ENCODE measurements at places on chromosomes 4 and X. TPM values are rescaled to one million over a fixed set of nuclear protein-coding genes. Genes with fewer than 3 reads are reported as not detected.

UNC5C gene
- not detected for total RNA-seq

DNA sequence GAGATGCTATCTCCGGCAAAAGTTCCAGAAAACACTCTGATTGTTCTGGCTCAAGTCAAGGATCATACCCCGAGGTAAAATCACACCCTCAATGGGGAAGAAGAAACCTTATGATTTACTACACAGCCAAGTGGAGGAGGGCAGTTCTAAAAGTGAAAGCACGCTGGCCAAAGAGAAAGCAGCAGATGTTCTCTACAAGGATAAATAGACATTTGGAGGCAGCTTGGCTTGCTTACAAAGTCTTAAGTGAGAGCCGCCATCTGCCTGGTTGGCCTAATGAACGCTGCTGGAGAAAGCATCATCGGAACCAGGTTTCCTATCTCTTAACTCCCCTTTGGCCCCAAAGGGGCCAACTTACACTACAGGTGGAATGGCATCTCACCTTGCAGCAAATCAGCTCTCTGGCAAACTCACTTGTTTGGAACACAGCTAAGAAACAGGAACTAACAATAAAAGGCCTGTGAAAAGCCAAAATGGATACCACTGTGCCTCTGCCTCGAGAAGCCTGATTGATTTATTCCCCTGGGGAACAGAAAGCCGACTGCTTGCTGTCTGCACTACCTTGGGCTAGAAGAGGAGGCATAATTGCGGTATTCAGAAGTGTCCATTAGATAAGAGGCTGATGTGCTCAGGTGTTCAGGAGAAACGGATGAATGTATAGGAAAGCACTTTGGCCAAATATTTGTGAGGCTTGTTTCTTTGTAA lies 22.8 kb downstream of the FRAS1 start:
- DNase-seq: no peak

GRCh38 chrX:76366972-76367371 lies 60.5 kb upstream of the MAGEE1 start:
- no peak for DNase-seq

- DNase-seq: no peak
These were observed 9.6 kb upstream of the YTHDC1 start for GRCh38 chr4:68359508-68359907.

NDNF gene
- not detected for total RNA-seq
